IMR-90 (cell line): ENCODE measurements at places on chromosomes 4 and X. TPM values are rescaled to one million over a fixed set of nuclear protein-coding genes. Genes with fewer than 3 reads are reported as not detected.

GRCh38 chr4:146545102-146545501, 23.4 kb upstream of the SLC10A7 start:
- peak; percentile 29 for DNase-seq

DNA sequence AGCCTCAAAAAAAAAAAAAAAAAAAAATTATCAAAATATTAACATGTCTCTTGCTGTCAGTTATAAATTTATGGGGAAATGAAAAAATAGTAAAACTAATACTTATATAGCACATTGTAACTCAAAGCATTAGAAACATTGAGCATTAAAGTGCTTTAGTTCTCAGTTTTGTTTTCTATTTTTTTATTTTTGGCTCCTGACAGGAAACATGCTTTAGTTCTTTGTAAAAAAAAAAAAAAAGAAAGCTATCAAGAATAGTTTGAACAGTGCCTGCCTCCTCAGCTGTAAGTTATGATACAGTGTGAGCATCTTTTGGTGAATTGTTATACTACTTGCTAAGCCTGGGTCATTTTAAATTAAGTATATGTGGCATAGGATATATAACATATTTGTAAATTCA, 5.1 kb upstream of the CENPC start:
- DNase-seq, result no peak

DNA sequence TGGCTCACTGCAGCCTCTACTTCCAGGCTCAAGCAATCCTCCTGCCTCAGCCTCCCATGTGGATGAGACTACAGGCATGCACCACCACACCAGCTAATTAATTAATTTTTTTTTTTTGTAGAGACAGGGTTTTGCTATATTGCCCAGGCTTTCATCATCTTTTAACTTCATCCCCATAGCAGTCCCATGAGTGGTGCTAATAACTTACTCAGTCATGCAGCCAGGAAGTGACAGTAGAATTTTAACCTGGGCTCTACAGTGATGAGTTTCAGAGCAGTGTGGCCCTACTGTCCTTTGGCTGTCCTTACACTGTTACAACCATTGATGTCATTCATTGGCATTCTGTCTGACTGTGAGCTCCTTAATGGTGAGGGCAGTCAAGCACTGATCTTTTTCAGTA, 3.9 kb upstream of the OCIAD2 start:
- no peak for DNase-seq

DNA sequence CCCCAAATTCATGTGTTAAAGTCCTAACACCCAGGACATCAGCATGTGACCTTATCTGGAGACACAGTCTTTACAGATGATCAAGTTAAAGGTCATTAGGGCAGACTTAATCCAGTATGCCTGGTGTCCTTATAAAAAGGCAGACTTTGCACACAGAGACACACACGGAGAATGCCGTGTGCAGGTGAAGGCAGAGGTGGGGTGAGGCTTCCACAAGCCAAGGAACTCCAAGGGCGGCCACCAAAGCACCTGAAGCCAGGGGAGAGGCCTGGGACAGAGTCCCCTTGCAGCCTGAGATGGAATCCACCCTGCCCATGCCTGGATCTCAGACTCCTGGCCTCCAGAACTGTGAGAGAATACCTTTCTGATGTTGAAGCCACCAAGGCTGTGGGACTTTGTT, 26.1 kb upstream of the SORCS2 start:
- DNase-seq, result no peak

DNA sequence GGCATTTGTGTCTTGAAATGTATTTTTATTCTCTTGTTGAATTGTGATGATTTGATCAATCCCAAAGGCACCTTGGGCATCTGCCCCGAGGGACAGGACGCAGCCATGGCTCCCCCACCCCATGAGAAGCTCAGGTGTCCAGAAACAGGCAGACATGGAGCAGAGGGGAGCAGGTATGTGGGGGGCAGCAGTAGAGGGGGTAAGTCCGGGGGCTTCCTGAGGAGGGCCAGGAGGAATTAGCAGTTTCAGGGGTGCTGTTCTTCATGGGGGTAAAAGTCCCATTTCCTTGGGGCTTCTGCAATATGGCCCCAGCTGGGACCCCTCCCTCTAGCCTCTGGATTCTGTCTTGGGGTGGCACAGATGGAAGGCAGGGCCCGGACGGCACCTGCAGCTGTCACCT, 67.0 kb upstream of the HMX1 start:
- no peak for DNase-seq

DNA sequence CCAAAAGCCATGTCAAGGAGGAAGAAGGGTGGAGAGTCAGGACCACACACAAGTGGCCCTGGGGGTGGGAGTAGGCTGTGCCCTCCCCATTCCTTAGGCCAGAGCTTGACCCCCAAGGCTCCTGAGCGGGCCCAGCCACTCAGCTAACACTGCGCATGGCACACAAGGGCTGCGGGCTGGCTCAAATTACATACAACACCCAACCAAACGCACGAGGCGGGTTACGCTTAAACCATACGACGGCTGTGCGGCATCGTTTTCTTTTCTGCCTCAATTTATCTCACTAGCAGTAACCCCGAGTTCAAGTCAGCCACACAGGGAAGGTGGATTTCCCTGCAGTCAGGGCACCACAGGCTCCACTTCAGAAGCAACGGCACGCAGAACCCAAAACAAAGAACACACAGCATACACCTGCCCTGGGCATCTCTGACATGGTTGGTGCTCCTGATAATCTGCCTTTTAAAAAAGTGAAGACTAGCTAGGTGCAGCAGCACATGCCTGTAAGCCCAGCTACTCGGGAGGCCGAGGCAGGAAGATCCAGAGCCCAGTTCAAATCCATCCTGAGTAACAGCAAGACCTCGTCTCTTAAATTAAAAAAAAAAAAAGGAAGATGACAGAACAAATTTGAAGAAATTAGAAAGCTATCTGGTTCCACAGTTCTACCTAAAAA, 2.9 kb downstream of the GAK start:
- no peak for DNase-seq

DNA sequence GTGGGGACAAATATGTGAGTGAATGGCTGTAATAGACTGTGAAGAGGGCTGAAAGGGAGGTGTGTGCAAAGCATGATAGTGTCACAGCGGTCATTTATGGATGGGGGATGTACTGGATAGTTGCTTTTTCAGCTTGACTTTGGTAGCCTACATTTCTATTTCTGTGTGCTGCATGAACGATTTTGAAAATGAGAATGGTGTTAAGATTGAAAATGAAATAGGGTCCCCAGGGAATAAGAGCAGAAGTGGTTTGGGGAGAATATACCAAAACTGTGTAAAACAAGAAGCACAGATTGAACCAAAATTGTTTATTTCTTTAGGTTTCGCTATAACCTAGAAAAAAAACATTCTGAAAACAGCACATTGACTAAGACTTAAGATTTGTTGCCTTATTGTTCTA, 58.8 kb upstream of the CLNK start:
- no peak for DNase-seq

GRCh38 chrX:53056292-53056691, 7.7 kb downstream of the GPR173 start:
- DNase-seq, result peak; percentile 45

- DNase-seq, result no peak
Measured at GRCh38 chr4:19659101-19659500, 592.6 kb upstream of the SLIT2 start.

DNA sequence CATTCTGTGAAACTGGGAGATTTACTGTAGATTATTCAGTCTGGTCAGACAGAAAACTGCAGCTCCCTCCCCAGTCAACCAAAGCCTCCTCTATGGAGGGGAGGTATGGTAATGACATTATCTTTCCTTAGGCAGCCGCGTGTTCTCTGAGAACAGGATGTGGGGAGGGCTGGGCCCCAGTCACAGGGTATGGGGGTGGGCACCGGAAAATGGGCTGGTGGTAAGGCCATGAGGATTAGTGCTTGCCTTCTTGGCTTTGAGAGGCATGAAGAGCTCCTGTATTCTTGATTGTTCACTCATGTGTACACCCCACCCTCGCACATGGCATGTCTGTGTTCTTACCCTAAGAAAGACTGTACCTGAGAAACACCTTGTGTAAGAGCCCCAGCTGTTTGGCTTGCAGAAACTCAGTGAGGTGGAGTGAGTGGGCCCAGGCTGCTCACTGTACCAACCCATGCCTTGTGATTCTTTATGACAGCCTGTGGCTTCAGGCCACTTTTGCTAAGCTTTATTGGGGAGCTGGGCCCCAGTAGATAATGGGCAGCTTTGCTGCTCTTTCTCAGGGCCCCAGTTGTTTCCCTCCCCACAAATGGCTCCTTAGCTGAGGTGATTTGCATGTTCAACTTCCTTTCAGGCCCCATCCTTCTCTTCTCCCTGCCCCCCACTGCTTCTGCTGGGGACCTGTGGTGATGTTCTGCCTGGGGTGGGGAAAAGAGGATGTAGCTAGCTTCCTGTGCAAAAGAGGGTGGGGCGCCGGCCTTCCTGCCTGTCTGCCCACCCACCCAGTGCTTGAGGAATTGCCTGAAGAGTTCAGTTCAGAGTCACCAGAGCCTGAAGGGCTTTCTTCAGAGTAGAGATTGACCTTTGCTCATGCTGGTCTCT, 30.7 kb downstream of the MSN start:
- DNase-seq, result no peak

GRCh38 chr4:125115941-125116340, 198.8 kb upstream of the FAT4 start:
- peak; percentile 94 for DNase-seq

DNA sequence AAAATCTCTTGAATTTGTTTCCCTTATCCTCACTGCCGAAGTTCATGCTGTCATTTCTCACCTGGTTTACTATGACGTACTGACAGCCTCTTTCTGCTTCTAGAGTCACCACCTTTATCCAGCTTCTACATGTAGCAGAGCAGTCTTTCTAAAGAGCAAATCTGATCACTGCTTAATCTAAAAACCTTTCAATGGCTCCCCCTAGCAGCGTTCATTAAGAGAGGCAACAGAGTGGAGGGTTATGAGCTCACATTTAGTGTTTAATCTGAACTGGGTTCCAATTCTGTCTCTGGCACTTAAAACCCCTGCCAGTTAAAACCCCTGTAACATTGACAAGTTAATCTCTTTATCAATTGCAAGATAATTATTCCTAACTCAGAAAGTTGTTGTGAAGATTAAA, 4.4 kb downstream of the RBPJ start:
- DNase-seq, result peak; percentile 67

DNA sequence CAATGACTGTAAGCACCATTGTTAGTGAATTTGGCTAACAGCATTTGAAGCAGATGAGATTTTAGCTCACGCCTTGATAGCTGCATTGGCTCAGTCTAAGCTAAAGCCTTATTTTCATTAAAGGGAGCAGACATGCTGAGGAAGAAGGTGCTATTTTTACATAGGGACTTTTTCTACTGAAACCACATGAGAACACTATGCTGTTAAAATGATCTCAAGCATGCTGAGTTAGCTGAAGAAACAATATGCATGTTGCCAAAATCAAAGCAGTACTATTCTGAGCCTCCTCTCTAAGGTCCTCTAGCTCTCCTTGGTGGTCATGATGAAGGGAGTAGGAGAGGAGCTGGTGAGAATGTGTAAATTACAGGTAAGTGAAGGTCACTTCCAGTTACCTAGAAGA, 134.4 kb upstream of the JADE1 start:
- DNase-seq, result no peak

DNA sequence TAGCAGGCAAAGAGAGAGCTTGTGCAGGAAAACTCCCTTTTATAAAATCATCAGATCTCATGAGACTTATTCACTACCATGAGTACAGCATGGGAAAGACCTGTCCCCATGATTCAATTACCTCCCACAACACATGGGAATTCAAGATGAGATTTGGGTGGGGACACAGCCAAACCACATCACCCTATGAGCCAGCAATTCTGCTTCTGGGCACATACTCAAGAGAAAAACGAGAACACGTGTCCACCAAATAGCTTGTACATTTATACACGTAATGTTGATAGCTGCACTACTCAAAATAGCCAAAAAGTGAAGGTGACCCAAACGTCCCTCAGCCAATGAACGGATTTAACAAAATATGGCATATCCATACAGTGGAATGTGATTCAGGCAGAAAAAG, 94.5 kb upstream of the DHRSX start:
- peak; percentile 11 for DNase-seq

DNA sequence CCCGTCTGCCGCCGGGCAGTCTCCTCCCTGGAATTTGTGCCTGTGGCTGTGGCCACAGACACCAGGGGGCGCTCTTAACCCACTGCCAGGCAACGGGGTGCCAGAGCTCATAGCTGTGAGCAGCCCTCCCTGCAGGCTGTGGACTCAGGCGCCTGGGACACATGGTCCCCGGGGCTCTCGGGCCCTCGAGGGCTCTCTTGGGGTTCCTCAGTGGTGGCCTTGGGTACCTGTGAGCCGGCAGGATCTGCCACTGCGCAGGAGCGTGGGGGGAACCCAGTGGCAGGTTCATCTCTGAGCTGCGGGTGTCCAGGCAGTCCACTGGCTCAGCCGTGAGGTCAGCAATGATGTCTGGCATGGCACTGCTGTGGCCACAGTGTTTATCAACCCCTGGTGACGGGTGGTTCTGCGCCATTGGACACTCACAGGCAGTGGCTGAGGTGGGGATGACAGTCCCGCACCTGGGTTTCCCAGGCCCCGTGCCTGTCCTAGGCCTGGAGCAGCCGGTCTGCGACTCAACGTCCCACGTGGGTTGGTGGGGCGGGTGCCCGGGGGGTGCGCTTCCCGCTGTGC, 37.2 kb downstream of the PCGF3 start:
- DNase-seq, result peak; percentile 42

- no peak for DNase-seq
Measured at GRCh38 chr4:39068907-39069306, 6.9 kb downstream of the KLHL5 start.

DNA sequence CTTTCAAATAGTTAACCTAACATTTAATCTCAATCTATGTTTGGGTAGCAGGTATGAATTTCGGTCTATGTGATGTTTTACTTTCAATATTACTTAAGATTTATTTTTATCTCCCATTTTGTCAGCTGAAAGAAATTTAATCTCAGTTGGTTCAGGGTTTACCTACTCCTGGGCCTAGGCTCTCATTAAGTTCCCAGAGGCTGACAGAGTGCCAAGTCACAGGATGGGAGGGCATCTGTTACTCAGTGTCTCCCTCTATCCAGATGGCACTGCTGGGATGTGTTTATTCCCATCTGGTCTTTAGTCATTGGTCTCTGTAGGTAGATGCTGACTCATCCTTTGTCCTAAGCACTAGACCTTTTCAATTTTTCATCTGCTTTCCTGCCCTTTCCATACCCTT, 129.4 kb upstream of the ARSJ start:
- DNase-seq, result peak; percentile 65

- no peak for DNase-seq
Measured at GRCh38 chr4:10289538-10289906, 167.7 kb downstream of the ZNF518B start.

- no peak for DNase-seq
Measured at GRCh38 chr4:159199826-159200225, 96.9 kb downstream of the RAPGEF2 start.

GRCh38 chrX:30343206-30343605, 34.0 kb upstream of the NR0B1 start:
- DNase-seq, result no peak

- no peak for DNase-seq
Measured at GRCh38 chr4:108612365-108612764, 8.0 kb upstream of the RPL34 start.

GRCh38 chrX:51316271-51316670, 16.4 kb upstream of the NUDT10 start:
- DNase-seq, result no peak

The TAF7L gene
- total RNA-seq, result 0.18 and 0.28 TPM in 2 replicates

The SYNPO2 gene
- total RNA-seq, result 1.7 and 1.8 TPM in 2 replicates

The MAGEA2B gene
- total RNA-seq, result not detected in 2 replicates

The BCORL1 gene
- 0.28 and 0.54 TPM in 2 replicates for total RNA-seq

The SEC31A gene
- 366 and 369 TPM in 2 replicates for total RNA-seq

The ARMCX2 gene
- total RNA-seq, result 98.9 and 109 TPM in 2 replicates

The OPRPN gene
- not detected in 2 replicates for total RNA-seq

The FMR1 gene
- 17.6 and 18.6 TPM in 2 replicates for total RNA-seq

The CFAP99 gene
- not detected in 2 replicates for total RNA-seq

The PNMA5 gene
- not detected in 2 replicates for total RNA-seq

The TGIF2LX gene
- total RNA-seq, result not detected in 2 replicates

The PARM1 gene
- under 0.01 and 0.18 TPM in 2 replicates for total RNA-seq

The RNF175 gene
- not detected in 2 replicates for total RNA-seq

The TMPRSS11F gene
- not detected in 2 replicates for total RNA-seq
